ENCODE measurements at places on chromosomes 1 and 21. TPM values are rescaled to one million over a fixed set of nuclear protein-coding genes. Genes with fewer than 3 reads are reported as not detected.

KMO gene
- total RNA-seq, result 0.10 TPM

LCE1D gene
- not detected for total RNA-seq

KRTAP8-1 gene
- not detected for total RNA-seq

OR2T1 gene
- not detected for total RNA-seq

IGSF5 gene
- 0.82 TPM for total RNA-seq

GRCh38 chr1:29711582-29712283 is 475.4 kb downstream of the PTPRU start:
- no peak for DNase-seq

DNA sequence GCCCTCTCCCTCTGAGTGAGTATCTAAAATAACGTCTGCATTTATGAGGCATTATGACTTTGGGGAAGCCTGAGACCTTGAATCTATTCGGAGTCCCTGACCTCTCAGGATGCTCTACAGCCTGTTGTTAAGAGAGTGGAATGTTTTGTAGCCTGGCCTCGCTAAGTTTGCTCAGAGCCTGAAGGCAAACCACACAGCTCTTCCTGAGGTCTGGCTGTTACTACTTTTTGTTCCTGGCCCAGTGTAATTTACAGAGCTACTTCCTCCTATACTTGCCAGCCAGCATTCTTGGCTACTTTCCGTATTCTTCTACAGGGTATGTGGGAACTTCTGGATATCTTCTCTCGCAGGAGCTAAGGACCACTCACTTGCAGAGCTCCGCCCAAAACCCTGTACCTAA is 3.6 kb upstream of the ZMYM4 start:
- peak; percentile 9 for DNase-seq
